NCI-H1105 (cell line): ENCODE measurements at places on chromosomes 3 and 15.
A peak's percentile ranks its signal among the peaks of the same experiment; 100 is the strongest.

DNA sequence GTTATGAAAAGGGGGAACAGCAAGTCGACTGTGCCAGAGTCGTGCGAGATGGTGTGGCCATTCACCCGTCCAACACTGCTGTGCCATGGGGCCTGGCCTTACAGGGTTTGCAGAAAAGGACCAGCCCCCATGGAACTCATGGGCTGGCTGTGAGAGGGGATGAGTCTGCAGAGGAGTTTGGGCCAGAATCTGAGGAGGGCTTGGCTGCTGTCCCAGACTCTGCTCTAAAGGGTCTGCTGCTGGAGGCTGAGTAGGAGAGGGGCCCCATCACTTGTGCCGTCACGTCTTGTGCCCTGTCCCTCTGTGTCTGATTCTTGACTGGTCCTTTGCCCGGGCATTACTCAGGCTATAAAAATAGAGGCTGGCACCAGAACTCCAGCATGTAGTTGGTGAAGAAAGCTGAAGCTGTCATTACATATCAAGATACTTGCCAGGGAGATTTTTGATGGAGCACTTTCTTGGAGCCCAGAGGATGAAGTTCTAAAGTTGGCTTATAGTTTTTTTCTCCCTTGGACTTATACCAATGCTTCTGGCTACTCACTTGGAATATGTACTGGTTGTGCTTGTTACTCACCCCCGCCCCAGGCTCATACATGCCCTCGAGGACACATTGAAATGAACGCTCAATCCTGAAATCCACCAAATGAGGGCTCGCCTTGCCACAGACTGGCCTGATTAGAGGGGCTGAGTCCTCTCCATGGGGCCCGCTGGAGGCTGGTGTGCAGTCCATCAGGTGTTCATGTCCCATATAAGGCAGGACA, 10.2 kb downstream of the PXYLP1 start:
- DNase-seq = no peak

DNA sequence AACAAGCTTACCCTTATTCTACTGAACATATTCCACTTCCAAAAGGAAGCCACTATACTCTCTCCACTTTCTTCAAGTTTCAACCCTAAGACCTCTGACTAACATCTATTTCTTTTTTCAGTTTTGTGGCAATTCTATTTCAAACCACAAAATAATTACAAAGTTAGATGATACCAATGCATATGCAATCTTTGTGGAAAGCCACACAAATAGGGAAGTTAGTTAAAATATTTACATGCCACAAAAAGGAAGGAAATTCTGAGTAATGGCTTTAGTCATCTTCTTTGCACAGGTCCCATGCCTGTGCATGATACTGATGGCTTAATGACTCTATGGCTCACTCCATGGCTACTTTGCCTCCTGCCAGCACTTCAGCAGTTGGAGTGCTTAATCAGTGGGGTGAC, 57.0 kb upstream of the MCTP2 start:
- DNase-seq = no peak

DNA sequence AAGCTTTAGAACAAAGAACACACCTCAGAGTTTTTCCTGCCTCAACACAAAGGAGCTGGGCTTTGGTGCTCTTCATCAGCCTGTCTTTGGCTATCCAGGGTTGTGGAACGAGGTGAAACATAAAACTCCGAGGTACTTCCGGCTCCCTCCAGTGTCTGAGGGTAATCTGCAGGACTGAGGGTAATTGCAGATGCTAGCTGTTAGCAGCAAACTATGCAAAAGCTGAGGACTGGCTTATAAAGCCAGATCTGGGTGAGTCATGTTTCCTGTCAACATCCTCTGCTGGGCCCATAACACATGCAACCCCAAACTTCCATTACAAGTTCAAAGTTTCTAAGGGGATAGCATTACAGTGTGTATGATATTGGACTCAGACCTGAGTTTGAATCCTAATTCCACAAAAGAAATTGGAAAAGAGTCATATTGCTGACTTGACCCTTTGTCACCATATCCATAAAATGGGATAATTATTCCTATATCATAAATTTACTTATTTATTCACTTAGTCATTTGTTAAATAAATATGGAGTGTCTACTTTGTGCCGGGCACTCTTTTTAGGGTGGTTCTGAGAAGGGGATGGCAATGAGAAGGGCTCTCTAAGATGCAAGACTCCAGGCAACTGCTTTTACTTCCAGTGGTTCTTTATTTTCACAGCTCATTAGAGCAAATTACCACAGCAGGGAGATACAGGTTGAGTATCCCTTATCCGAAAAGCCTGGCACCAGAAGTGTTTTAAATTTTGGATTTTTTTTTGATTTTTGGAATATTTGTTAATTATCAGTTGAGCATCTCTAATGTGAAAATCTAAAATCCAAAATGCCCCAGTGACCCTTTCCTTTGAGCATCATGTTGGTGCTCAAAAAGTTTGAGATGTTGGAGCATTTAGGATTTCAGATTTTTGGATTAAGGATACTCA, 9.5 kb upstream of the TRIM69 start:
- no peak for DNase-seq

GRCh38 chr15:79682285-79682684, 214.5 kb downstream of the MTHFS start:
- no peak for DNase-seq

DNA sequence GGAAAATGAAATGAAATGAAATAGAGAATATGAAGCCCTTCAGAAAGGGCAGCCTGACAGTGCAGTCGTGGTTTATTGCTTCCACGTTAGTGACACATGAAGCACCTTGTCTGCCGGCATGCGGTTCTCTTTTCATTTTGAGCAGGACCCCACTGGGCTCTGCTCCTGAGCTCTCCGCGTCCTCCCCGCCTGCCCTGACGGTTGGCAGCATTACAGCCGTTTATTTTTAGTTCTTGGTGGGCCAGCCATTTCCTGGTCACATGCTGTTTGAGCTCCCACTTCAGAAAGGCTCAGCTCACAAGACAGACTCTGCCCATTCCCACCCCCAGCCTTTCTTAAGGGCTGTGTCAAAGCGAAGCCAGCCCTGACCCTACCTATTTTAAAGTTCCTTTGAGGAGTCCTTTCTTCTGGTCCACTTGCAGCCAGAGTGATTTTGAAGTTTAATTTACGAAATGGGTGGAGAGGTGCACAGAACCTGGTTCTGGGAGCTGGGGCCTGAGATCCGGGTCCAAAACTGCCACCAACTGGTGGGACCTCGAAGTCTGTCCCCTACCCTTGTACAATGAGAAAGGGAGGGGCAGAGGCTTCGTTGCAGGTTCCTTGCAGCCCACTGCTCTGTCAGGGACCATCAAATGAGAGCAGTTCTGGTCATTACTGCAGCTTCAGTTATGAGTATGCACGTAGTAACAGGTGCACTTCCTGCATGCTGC, 60.1 kb downstream of the MGLL start:
- DNase-seq = no peak

- DNase-seq = peak; percentile 48
Measured at GRCh38 chr15:63504979-63505841, 817 bp downstream of the USP3 start.

GRCh38 chr3:141275511-141275910, 43.9 kb downstream of the PXYLP1 start:
- no peak for DNase-seq

DNA sequence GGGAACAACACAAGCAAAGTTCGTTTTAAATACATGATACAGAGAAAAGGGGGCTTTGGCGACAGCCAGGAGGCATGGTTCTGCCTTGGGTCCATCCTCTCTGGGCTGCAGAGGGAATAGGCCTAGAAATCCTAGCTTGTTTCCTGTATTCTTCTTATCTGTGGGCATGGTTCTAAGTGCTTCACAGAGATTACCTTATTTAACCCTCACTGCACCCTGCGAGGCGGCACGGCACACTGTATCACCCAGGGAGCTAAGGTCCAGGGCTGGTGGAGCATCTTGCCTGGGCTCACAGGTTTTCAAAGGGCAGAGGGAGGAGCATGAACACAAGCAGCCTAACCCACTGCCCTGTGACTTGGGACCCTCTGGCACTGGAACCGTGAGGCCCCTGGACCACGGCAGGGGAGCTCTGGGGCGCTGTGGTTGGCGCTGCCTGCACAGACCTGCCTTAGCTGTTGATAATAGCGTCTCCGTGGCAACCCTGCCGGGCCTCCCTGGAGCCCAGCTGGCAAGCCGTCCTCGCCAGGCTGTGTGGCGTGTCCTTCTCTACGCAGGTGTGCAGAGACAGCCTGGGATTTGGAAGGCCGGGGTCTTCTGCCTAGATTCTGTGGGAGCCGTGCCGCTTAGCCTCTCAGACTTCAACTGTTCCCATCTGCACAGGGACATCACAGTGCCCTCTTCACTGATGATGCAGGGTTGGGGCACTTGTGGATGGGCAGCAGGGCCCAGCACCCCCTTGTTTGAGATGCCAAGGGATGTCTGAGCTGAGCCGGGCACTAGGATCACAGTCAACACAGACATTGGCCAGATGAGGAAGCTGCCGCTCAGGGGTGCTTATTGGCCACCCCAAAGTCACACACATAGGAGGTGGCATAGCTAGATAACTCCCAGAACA, 154.6 kb upstream of the TLE3 start:
- DNase-seq = peak; percentile 96

- no peak for DNase-seq
Measured at GRCh38 chr3:149388531-149389417, 11.3 kb upstream of the TM4SF1 start.

GRCh38 chr15:74768771-74769342, 13.0 kb upstream of the CSK start:
- DNase-seq = no peak

DNA sequence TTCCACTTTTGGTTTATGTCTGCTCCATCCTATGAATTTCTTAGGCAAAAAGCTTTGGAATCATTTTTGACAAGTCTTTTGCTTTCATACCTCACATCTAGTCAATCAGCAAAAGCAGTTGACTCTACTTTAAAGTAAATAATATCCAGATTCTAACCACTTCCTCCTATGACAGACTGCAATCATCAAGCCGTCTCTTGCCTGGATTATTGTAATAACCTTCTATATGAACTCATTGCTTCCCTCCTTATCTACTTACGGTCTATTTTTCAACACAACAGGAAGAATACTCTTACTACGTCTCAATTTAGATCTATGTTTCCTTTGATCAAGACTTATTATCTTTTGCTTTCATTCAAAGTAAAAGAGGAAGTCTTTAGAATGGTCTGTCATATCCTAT, 20.7 kb downstream of the CLDN1 start:
- no peak for DNase-seq

DNA sequence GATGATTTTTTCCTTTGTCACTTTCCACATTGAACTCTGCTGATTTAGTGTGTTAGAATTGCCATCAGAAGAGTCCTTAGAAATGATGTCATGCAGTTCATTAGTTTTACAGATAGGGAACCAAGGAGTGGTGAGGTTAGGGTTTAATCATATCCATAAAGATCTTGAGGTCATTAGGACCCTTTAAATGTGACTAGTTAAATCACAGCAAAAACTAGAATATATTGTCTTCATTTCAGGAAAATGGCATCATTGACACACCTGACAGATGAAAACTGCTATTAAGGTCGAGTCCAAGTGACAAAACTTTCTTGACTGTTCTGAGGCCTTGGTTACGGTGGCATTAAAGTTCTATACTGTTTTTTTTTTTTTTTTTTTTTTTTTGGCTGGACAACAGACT, 50.5 kb downstream of the MBNL1 start:
- DNase-seq = no peak

- no peak for DNase-seq
Measured at GRCh38 chr15:98926236-98926635, 81.4 kb downstream of the PGPEP1L start.

DNA sequence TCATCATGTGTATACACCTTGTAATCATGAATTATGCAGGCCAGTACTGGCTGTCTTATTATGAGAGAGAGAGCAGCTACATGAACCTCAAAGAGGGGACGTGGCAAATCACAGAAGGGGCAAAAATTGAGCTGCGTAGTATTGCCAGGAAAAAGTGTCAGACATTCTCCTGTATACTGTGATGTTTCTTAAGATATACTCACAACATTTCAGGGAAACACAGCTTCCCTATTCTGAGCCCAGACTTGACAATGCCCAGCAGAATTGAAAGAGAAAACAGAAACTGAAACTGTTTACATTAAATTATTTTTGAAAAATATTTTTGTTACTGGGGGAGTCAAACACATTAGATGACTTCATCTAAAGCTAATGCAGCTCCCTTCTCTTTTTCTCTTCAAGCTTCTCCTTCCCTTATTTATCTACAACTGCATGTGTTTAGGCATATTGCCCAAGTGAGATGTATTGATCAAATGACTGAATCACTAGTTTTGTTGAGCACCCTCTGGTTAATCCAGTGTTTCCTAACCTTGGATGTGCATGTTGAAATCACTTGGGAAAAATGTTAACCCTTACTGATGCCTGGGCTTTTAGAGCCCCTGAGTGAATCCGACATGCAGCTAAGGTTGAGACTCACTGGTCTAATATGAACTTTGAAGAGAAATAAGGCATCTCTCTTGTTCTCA, 39.5 kb downstream of the CADPS start:
- DNase-seq = no peak

- no peak for DNase-seq
Measured at GRCh38 chr3:123448536-123449101, at the start of gene ADCY5. TSS of gene ADCY5 (minus strand) at chr3:123449090. CDS start at chr3:123448545, 545 bp downstream.

GRCh38 chr15:58731756-58732535, 17.6 kb downstream of the ADAM10 start:
- DNase-seq = no peak

GRCh38 chr15:31161951-31162350, 60.4 kb upstream of the TRPM1 start:
- DNase-seq = no peak

GRCh38 chr3:146640955-146641867, 36.1 kb upstream of the PLSCR5 start:
- peak; percentile 40 for DNase-seq

- no peak for DNase-seq
Measured at GRCh38 chr15:23690450-23690852, 3.3 kb upstream of the NDN start.

GRCh38 chr3:30112902-30113484, 493.4 kb upstream of the TGFBR2 start:
- peak; percentile 19 for DNase-seq

DNA sequence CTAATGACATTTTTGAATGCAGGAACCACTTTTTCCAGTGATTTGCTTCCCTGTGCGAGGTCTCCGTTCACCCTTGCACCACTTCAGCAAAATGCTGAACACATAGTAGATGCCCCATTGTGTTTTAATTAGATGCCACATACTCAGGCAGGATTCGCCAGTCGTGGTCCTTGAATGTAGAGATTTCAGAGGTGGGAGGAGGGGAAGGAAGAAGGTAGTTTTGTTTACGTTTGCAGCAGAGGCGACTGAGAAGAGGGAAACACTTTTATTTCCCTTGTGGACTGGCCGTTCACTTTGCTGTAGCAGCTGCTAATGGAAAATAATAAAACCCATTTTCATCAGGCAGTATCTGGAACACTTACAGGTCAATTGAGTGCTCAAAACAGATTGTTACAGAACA, 262.8 kb upstream of the TBL1XR1 start:
- DNase-seq = peak; percentile 69

DNA sequence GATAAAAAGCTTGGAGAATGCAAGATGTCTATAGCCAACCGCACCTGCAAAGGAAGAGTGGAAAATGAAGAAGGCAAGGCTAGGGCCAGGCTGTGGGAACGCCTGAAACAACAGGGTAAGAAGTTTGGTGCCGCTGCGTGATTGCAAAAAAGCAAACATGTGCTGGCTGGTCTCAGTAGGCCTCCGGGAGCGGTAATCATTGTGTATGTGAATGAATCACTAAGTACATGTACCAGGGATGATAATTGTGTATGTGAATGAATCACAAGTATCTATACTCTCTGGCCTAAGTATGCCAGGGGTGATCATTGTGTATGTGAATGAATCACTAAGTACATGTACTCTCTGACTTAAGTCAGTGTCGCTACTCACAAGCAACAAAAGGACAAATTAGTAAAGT, 40.3 kb upstream of the PARL start:
- DNase-seq = no peak

GRCh38 chr15:97072545-97072944, 742.0 kb downstream of the NR2F2 start:
- DNase-seq = no peak

GRCh38 chr3:9746330-9746729, 3.4 kb upstream of the OGG1 start:
- DNase-seq = no peak
